ENCODE measurements at places on chromosomes 6 and 20.

- no peak for DNase-seq
Observed at GRCh38 chr6:130138909-130139242, 83.9 kb downstream of the SAMD3 start.

DNA sequence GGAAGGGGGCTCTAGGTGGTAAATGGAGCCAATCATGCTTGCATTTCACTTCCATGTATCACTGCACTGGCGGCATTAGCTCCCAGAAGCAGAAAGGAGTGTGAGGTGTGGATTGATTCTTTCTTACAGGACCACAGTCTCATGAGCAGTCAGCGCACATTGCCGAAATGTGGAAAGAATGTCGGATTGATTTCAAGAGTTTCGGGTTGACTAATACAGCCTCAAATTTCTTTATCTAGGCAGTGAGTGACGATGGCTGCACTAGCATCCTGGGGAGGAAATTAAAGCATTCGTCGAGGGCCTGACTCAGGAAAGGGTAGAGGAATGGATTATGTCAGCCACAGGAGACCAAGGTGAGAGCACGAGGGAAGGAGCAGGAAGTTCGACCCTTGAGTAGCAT, 222.8 kb upstream of the CDYL start:
- DNase-seq: no peak

GRCh38 chr6:4732691-4733315, 43.4 kb upstream of the CDYL start:
- no peak for DNase-seq

GRCh38 chr6:114170372-114170771, 172.5 kb downstream of the HS3ST5 start:
- DNase-seq: no peak

- no peak for DNase-seq
Observed at GRCh38 chr6:1403851-1404712, 14.7 kb downstream of the FOXF2 start.

GRCh38 chr20:47438464-47439381, 63.0 kb upstream of the NCOA3 start:
- DNase-seq: no peak

All from putamen (tissue), 1 donor.